ENCODE measurements at places on chromosomes 12 and 14.

GRCh38 chr12:1157046-1157445 is 166.0 kb downstream of the ERC1 start:
- DNase-seq, result no peak

DNA sequence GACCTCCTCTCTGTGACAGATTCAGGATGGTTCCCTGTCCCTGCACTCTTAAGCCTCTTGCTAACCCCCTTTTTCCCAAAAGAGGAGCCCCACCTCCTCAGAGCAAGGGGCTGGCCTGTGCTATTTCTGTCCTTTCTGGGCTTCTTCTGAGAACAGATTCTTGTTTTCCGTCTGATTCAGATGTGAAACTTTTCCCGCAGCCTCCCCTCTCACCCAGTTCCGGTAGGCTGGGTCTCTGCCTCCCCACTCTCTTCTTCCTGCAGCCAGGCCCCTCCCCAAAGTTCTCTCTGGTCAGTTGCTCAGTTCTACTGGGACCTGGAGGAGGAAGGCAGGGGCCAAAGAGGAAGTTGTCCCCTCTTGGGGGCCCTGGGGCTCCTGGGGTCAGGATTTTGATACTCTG is 11.8 kb downstream of the PDE1B start:
- no peak for DNase-seq

DNA sequence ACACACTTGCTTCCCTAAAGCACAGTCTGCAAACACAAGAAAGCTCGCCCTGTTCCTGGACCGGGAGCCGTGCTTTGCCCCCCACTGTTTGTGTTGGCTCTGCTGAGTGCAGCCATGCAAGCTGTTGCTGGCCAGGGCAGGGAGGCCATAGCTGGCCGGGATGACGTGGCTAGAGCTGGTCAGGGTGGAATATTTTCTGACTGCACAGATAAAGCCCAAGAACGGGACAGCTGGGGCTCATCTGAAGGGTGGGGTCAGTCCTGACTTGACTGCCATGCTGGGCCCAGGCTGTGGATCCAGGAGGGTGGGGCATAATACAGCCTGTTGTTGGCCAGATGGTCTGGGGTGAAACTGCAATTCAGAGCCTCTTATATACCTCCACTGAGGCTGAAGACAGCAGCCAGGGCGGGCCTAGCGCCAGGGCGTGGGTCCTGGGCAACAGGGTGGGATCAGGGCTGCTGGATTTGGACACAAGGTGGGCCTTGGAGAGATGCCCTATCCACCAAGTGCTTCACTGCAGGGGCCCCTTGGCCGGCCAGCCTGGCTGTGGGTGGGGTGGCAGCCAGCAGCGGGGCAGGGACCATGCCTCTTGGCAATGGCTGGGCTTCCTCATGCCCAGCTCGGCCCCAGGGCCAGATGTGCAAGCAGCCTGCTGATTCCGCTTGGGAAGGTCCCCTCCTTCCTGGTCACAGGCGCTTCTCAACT is 14.8 kb downstream of the KMT5A start:
- DNase-seq, result peak; percentile 47

- no peak for DNase-seq
These were observed 114.0 kb upstream of the KRAS start for GRCh38 chr12:25364529-25365339.

- DNase-seq, result no peak
These were observed 140.9 kb downstream of the ESRRB start for GRCh38 chr14:76516884-76517283.

Measured in non-pigmented ciliary epithelial cell (primary cell).